ENCODE measurements at places on chromosomes 12 and 14.

- DNase-seq: no peak
These were observed 126.4 kb downstream of the ATP23 start for GRCh38 chr12:58067610-58068387.

- no peak for DNase-seq
These were observed 211.5 kb upstream of the C14orf180 start for GRCh38 chr14:104367866-104368750.

- DNase-seq: no peak
These were observed 127.2 kb downstream of the OTOGL start for GRCh38 chr12:80226576-80226975.

DNA sequence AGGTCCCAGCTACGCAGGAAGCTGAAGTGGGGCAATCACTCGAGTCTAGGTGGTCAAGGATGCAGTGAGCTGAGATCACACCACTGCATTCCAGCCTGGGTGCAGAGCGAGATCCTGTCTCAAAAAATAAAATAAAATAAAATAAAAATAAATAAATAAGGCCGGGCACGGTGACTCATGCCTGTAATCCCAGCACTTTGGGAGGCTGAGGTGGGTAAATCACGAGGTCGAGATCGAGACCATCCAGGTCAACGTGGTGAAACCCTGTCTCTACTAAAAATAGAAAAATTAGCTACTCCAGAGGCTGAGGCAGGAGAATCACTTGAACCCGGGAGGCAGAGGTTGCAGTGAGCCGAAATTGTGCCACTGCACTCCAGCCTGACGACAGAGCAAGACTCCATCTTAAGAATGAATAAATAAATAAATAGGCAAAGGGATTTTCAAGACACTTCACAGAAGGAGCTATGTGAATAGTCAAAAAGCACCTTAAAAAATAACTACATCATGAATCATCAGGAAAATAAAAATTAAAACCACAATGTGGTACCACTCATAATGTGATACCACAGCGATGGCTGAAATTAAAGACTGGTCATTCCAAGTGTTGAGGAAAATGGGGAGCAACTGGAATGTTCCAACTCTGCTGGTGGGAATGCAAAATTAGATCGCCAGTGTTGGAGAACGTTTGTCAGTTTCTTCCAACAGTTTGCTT lies 92.9 kb upstream of the TBX3 start:
- DNase-seq: no peak

Data from CD8-positive, alpha-beta memory T cell (primary cell).